ENCODE measurements at places on chromosomes 12 and 14. TPM values are rescaled to one million over a fixed set of nuclear protein-coding genes. Genes with fewer than 3 reads are reported as not detected.
A peak's percentile ranks its signal among the peaks of the same experiment; 100 is the strongest.

GRCh38 chr12:130083002-130083401 lies 79.3 kb upstream of the FZD10 start:
- no peak for DNase-seq

DNA sequence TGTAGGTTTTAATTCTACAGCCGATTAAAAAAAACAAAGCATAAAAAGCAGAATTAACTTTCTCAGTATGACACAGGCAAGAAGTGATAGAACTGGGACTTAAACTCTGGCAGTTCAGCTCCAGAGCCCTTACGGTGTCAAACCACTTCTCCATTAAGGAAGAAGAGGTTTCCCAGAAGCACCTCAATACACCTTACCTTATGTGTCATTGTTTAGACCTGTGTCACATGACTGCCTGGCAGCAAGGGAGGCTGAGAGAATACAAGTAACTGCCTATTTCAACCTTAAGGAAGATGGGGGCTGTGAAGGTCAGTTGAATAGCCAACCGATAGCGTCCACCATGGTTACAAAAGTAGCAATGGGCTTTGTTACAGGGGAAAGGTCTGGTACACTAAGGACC lies 54.6 kb upstream of the ARHGAP5 start:
- no peak for DNase-seq

DNA sequence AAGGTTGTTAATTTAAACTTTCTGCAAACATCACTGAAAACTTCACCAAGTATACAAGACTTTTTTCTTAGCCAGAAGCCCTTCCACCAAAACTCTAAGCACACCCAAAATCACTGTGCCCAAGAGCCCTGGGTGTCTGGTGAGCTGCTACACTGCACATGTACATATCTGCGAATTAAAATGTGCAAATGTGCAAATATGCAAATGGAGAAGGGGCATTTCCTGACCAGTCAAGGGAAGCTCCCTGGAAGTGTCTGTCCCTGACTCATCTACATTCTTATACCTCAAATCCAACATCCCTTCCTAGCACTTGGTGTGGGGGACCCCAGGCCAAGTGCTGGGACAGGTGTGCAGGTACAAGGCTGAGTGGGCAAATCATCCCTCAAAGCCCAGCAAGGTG lies 123.7 kb downstream of the PCNX1 start:
- no peak for DNase-seq

- DNase-seq, result peak; percentile 80
Observed at GRCh38 chr14:61476754-61477410, 155.5 kb downstream of the PRKCH start.

DNA sequence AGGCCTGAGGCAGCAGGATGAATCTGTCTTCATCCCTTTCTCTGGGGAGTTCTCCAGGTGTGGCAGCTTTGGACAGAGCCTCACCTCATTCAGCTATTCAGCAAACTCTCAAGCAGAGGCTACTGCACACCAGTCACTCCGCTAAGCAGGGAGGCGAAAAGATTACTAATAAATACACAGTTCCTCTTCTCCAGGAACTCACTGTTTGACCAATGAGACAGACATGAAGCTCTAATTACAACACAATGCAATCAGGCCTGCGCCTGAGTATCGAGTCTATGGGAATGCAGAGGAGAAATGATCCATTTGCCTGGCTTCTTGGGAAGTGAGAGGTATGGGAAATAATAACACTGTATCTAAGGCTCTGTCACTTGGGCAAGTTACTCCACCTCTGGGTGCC lies 178.1 kb downstream of the CRADD start:
- no peak for DNase-seq

- no peak for DNase-seq
Observed at GRCh38 chr12:71194657-71195056, 36.9 kb upstream of the TSPAN8 start.

DNA sequence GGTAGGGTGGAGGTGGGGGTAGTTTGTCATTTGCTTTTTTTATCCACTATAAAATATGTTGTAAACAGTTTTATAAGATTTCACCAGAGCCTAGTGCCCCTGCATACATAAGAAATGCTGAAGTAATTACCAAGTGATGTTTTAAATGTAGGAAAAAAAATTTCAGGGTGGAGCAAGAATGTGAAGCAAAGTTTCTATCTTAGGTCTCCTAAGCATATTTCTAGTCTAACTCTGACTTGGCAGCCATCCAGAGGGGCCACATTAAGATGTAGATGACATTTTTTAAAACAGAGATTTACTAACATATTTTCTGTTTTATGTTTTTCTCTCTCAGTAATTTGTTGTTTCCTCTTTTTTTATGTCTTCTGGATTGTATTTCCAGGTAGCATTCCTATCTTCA lies 15.8 kb upstream of the KRAS start:
- no peak for DNase-seq

- no peak for DNase-seq
Observed at GRCh38 chr14:104126753-104127152, 11.6 kb upstream of the KIF26A start.

DNA sequence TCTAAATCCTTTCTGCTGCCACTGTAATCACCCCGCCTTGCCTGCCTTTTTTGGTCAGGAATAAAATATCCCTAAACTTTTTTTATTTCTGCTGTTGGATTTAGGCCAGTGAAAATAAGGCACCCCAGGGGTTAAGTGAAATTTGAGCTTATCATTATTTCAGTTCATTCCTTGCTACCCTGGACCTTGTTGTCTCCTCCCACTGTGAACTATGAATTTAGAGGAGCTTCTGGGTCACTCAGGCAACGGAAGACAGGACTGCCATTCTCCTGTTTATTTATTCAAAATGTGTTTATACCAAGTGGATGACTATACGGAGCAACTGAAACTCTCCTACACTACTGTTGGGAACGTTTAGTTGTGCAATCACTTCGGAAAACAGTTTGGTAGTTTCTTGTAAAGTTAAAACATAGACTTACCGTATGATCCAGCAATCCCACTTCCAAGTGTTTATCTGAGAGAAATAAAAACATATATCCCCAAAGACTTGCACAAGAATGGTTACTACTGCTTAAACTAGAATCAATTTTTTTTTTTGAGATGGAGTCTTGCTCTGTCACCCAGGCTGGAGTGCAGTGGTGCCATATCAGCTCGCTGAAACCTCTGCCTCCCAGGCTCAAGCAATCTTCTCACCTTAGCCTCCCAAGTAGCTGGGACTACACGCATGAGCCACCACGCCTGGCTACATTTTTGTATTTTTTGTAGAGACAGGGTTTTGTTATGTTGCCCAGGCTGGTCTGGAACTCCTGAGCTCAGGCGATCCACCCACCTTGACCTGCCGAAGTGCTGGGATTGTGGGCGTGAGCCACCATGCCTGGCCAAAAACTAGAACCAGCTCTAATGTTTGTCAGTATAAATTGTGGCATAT lies 2.3 kb upstream of the TRAFD1 start:
- no peak for DNase-seq

Gene MYF5
- not detected for total RNA-seq

Gene NANOG
- not detected for total RNA-seq

Gene GPRC5D
- total RNA-seq, result not detected

Gene DBX2
- total RNA-seq, result not detected

Gene IL22
- total RNA-seq, result not detected

Gene ARHGAP9
- not detected for total RNA-seq

Gene BDKRB1
- total RNA-seq, result 9.2 TPM
